ENCODE measurements at places on chromosomes 11 and 22.

DNA sequence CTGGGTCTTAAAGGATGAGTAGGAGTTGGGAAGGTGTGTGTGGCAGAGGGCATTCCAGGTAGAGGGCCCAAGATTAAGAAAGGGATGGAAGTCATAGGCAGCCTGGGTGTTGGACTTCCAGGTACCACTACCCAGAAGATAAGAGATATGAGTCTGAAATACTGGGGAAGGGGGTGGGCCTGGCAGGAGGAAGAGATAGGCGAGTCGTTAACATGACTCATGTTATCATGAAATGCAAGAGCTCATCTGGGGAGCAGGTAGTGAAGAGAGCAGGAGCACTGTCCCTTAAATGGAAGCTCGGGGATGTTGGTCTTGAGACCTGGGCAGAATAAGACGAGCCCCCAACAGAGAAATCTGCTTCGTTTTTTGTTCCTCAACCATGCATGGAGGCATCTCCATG is 10.2 kb downstream of the ZC3H7B start:
- H3K4me3 ChIP-seq, result no peak overlapping the region
- H3K27ac ChIP-seq, result no peak overlapping the region

DNA sequence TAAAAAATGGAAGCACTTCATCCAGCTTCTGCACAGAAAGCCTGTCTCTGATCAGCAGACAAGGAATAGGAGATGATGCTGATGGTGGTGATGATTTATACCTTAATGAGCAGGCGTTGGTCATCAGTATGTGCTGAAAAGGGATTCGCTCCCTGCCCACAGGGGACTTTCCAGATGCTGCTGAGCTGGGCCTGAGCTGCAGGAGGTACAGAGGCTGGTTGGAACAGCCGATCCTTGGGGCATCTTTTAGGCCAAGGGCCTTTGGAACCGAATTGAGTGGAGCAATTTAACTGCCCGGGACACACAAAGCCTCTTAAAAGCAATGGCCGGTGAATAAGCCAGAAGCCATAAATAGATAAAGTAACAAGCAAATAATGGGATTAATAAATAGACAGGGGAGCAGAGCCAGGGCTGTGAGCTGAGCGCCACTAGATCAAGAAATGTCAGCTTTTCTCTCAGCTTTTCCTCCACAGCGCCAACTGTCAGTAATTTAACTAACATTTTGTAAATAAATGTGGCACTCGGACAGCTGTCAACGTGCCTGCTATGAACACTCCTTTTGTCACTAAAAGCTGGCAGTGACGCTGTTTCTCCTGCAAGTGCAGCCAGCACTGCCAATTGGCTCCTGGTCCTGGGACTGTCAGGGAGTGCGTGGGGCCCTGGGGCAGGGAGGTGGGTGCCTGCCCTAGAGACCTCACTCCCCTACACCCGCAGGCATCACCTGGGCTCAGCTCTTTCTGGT is 562.3 kb downstream of the NTM start:
- no peak overlapping the region for H3K27ac ChIP-seq
- DNase-seq, result no peak
- no peaks in the 10 kb centered on the region for H3K27me3 ChIP-seq
- no peaks in the 10 kb centered on the region for H3K4me1 ChIP-seq
- H3K4me3 ChIP-seq, result no peak overlapping the region
- H3K36me3 ChIP-seq, result no peaks in the 10 kb centered on the region

DNA sequence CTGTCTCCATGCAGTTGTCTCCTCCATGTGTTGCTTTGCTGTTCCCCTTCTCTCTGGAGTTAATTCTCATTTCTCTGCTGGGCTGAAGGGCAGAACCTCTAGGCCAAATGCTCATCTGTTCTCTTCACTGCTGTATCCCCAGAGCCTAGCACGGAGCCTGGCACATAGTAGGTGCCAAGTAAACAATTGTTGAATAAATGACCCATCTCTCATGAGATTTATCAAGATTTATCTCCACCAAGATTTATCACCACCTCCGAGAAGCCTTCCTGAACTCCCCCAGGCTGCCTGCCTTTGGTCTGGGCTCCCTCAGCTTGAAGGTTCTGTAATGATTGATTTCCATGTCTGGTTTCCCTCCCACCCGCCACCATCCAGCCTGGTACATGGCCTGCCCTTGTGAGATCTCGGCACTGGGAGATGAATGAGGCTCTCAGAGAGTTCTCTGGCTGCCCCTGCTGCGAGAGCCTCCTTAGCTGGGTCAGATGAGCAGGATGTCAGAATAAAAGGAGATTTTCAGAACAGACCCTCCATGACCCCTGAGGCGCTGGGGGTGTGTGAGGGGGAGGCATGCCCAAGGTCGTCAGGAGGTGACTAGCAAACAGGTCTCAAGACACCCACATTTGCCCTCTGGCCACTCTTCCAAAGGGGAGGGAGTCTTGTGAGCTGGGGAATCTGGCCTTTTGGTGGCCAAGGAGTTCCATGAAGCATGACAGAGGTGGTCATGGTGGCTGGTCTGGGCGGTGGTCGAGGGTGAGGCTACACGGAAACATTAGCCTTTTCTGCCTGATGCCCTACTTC is 2.4 kb upstream of the GDPD5 start:
- peaks cover 5% of the 10 kb centered on the region for H3K4me1 ChIP-seq
- H3K27me3 ChIP-seq, result no peaks in the 10 kb centered on the region
- no peak overlapping the region for H3K4me3 ChIP-seq
- no peak for DNase-seq
- no peaks in the 10 kb centered on the region for H3K36me3 ChIP-seq

DNA sequence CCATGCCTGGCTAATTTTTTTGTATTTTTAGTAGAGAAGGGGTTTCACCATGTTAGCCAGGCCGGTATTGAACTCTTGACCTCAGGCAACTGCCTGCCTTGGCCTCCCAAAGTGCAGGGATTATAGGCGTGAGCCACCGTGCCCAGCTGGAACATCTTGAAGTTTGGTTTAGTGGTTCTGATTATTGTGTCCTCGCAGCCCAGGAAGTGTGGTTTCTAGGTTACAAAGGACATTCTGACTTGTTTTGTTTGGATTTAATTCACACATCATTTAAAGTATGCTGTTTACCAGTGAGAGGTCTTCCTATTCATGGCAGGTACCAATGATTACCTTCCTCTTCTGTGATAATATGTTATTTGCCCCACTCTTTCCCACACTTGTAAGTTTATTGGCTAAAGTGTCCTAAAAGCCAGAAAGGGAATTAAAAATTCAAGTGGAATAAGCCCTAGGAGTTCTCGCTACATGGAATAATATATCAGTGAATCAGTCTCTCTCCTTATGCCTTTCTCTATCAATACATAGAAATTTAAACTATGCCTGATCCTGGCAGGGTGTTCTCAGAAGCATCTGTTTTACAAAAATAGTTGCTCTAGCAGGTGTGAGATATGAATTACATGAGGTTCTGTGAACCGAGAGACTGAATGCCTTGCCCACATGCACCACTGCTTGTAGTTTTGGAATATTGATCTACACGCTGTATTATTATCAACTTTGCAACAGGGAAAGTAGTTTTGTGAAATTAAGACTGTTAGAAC is 263.1 kb downstream of the DDX10 start:
- H3K27me3 ChIP-seq, result no peaks in the 10 kb centered on the region
- no peak for DNase-seq
- no peaks in the 10 kb centered on the region for H3K36me3 ChIP-seq
- H3K4me3 ChIP-seq, result no peak overlapping the region
- no peak overlapping the region for H3K27ac ChIP-seq

DNA sequence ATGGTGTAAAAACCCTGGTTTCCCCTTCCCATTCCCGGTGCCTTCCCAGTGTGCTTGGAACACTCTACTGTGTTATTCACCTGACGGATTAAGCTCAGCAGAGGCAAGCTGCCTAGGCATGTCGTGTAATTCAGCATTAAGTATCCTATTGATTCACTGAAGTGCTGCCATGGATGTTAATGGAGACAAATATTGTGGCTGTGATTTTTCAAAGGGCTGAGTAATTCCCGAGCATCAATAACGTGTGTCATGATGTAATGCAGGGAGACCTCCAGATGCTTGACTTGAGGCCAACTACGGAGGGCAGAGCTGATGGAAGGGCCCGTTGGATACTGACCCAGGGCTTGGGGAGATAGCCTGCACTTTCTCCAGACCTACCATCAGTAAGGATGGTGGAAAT is 269.0 kb downstream of the ST3GAL4 start:
- H3K27ac ChIP-seq, result no peak overlapping the region
- H3K27me3 ChIP-seq, result no peaks in the 10 kb centered on the region
- no peak for DNase-seq
- H3K4me3 ChIP-seq, result no peak overlapping the region
- no peaks in the 10 kb centered on the region for H3K36me3 ChIP-seq

DNA sequence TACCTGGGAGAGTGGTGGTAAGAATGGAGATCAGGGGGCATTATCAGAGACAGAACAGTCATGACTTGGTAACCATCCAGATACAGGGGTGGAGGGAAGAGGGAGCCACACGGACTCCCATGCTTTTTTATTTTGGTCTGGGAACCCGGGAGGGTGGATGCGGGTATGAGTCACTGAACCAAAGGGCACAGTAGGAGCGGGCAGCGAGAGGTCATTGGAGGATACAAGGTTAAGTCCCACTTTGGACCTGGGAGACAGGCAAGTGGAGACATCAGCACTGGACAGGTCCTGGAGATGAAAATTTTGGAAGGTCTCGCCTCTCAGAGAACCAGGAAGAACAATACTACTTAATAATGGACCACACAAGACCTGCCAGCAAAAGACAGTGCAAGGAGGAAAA is 6.7 kb downstream of the HDHD5 start:
- H3K4me1 ChIP-seq, result no peaks in the 10 kb centered on the region
- no peak overlapping the region for H3K4me3 ChIP-seq
- H3K27me3 ChIP-seq, result no peaks in the 10 kb centered on the region
- no peaks in the 10 kb centered on the region for H3K36me3 ChIP-seq

GRCh38 chr11:131624531-131624930 is 254.1 kb downstream of the NTM start:
- H3K4me3 ChIP-seq, result no peak overlapping the region
- no peak overlapping the region for H3K27ac ChIP-seq
- no peaks in the 10 kb centered on the region for H3K27me3 ChIP-seq
- DNase-seq, result no peak
- H3K36me3 ChIP-seq, result no peaks in the 10 kb centered on the region
- H3K4me1 ChIP-seq, result no peaks in the 10 kb centered on the region

DNA sequence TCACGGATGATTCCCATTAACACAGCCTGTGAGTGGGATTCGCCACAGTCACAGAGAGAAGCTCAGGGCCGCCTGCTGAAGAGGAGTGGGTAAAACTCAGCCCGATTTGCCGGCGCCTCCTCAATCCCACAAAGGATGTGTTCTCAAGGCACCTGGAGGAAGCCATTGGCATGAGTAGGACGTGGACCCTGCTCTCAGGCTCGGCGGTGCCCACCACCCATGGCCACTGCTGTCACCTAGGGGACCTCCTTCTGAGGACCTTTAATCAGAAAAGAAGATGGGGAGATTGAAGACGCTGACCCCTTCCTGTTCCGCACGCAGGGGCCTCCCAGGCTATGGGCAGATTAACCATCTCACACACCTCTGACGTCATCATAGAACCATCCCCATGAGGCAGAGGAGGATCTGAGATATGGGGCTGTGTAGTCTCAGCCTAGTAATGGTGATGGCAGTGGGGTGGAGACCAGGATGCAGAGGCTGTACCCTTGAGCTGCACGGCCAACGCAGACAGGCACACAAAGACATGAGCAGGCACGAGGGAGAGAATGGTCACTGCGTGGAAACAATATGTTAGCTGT is 571.8 kb downstream of the BRD1 start:
- no peak for DNase-seq
- no peaks in the 10 kb centered on the region for H3K36me3 ChIP-seq
- no peak overlapping the region for H3K27ac ChIP-seq
- no peaks in the 10 kb centered on the region for H3K4me1 ChIP-seq
- H3K4me3 ChIP-seq, result no peak overlapping the region
- H3K27me3 ChIP-seq, result no peaks in the 10 kb centered on the region

DNA sequence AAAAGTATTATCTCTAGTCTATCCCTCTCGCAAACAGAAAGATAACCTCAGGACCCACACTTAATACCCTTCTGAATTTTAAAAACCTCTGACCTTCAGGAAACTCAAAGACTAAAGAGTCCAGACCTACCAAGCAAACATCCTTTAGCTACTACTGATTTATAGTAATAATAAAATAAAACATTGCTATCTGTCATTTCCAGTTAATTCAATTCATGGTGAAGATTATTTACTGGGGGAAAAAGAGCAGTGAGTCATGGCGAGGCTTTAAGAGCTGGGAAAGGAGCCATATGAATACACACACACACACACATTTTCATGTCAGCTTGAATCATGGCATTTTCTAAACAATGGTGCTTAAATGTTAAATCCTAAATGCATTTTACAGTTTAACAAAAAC is 87.1 kb downstream of the FAM76B start:
- no peak overlapping the region for H3K27ac ChIP-seq
- no peaks in the 10 kb centered on the region for H3K36me3 ChIP-seq
- no peaks in the 10 kb centered on the region for H3K27me3 ChIP-seq
- H3K4me3 ChIP-seq, result no peak overlapping the region

GRCh38 chr11:45698777-45699497 is 33.5 kb upstream of the CHST1 start:
- H3K27ac ChIP-seq, result no peak overlapping the region
- no peak overlapping the region for H3K4me3 ChIP-seq
- DNase-seq, result no peak

DNA sequence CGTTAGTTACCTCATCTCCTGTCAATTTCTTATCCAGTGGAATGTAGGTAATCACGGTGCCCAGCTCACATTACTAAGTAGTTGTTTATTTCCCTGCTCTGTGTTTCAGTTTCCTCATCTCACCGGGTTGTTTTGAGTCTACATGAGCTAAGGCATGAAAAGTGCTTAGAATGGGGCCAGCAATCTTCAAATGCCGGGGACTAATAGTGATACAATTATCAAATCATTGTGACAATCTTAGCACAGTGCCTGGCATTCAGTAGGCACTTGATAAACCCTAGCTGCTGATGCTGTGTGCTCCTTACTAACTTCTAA is 53.3 kb upstream of the CD5 start:
- H3K4me1 ChIP-seq, result no peaks in the 10 kb centered on the region
- no peak overlapping the region for H3K4me3 ChIP-seq
- H3K27me3 ChIP-seq, result no peaks in the 10 kb centered on the region
- H3K27ac ChIP-seq, result no peak overlapping the region
- DNase-seq, result no peak

- no peaks in the 10 kb centered on the region for H3K36me3 ChIP-seq
- peak within 1 kb of the TSS; percentile 90 for H3K27ac ChIP-seq
- H3K4me3 ChIP-seq, result peak within 1 kb of the TSS; percentile 77
- peaks cover 20% of the 10 kb centered on the region for H3K4me1 ChIP-seq
- peak; percentile 93 for DNase-seq
- H3K27me3 ChIP-seq, result no peaks in the 10 kb centered on the region
Measured at GRCh38 chr22:50200461-50201190, at the start of gene SELENOO. Gene SELENOO (plus strand): TSS chr22:50201011. CDS start chr22:50201037, 26 bp downstream.

GRCh38 chr22:47301820-47302475 is 539.5 kb downstream of the TBC1D22A start:
- DNase-seq, result no peak
- no peak overlapping the region for H3K4me3 ChIP-seq
- no peaks in the 10 kb centered on the region for H3K27me3 ChIP-seq

GRCh38 chr22:42596336-42596735 is 18.3 kb downstream of the POLDIP3 start:
- H3K4me1 ChIP-seq, result no peaks in the 10 kb centered on the region
- no peaks in the 10 kb centered on the region for H3K27me3 ChIP-seq
- H3K36me3 ChIP-seq, result no peaks in the 10 kb centered on the region
- peak; percentile 48 for DNase-seq
- no peak overlapping the region for H3K4me3 ChIP-seq

All from testis (tissue), 5 donors.